ENCODE measurements at places on chromosomes 6 and 20.

- DNase-seq = no peak
Measured at GRCh38 chr6:136335736-136336363, 46.2 kb upstream of the BCLAF1 start.

GRCh38 chr20:20399531-20400500, 31.9 kb downstream of the INSM1 start:
- DNase-seq = no peak

- DNase-seq = no peak
Measured at GRCh38 chr20:11372876-11373790, 544.6 kb upstream of the BTBD3 start.

- no peak for DNase-seq
Measured at GRCh38 chr6:15755526-15755925, 92.7 kb upstream of the DTNBP1 start.

DNA sequence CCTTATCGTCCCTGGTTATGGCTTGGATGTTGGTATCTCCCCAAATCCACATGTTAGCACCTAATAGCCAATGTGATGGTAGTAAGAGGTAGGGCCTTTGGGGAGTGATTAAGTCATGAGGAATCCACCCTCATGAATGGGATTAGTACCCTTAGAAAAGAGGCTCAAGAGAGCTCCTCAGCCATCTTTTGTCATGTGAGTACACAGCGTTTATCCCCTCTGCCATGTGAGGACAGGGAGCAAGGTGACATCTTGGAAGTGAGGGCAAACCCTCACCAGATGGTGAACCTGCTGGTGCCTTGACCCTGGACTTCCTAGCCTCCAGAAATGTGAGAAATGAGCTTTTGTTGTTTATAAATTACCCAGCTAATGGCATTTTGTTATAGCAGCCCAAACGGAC, 16.1 kb upstream of the SIRPB2 start:
- no peak for DNase-seq

DNA sequence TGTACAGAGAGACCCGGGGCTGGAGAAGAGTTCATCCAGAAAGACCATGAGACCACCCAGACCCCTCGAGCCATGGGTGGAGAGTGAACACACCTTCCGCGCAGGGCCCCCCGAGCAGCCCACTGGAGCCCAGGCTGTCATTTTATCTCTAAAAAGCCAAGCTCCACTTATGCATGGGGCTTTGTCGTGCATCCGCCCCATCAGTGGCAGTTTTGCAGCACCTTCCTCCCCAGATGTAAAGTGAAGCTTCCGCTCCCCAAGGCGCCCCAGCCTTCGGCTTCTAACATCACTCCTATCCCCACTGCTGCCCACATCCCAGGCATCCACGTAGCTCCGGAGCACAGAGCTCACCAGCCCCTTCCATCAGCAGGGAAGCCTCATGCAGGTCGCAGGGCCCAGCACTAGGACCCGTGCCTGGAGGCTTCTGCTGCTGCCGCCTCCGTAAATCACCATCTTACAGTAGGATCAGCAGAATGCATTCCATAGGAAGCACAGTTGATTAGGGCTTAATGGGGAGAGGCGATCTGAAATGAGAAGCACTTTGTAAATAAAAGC, 301.1 kb downstream of the TAF4 start:
- DNase-seq = no peak

DNA sequence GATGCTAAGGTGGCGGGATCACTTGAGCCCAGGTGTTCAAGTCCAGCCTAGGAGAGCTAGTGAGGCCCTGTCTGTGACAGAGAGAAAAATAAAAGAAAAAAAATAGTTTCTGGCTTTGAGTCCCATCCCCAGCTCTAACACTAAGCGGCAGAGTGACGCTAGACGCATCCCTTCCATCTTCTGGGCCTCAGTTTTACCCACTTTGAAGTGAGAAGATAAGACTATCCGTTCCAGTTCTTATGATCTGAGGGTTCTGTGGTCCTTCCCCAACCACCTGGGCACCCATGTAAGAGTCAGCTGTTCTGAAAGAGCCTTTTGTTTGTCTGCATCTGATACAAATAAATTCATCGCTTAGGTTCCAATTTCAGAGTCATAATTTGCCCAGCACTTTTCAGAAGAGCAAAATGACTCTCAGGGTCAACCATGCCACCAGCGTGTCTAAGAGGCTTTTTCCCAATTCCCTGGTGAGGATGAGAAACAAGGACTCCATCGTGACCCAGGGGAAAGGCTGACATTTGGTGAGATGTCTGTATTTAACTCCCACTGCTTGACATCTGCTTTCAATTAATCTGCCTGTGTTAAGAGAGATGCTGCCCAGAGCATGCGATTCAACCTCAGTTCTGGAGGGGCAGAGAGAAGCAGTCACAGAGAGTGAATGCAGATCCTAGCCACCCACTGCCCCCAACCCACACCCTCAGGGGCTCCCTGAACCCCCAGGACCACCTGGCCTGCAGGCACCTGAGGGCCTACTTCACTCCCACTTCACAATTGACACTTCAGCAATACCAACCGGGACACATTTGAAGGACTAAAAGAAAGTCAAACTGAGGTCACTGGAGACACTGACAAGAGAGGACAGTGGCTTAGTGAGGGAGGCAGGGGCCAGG, 131.6 kb upstream of the TOP1 start:
- DNase-seq = no peak

DNA sequence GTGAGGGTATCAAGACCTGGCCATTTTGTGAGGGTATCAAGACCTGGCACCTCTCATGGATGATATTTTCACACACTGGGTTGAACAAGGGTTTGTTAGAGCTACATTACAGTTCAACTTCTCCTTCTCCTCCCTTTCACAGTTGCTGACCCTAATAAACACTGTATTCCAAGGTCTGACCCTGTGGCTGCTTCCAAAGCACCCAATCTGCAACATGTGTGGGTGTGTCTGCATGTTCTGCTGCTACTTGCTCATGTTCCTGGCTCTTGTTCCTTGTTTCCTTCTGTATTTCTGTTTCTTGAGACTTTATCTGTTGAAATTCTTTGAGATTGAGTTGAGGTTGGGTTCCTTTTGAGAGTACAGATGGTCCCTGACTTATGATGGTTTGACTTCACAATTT, 162.1 kb upstream of the GMDS start:
- DNase-seq = no peak

GRCh38 chr6:162688751-162689345, 38.7 kb downstream of the PRKN start:
- no peak for DNase-seq

GRCh38 chr20:63658749-63659187, 656 bp downstream of the RTEL1 start:
- DNase-seq = no peak

DNA sequence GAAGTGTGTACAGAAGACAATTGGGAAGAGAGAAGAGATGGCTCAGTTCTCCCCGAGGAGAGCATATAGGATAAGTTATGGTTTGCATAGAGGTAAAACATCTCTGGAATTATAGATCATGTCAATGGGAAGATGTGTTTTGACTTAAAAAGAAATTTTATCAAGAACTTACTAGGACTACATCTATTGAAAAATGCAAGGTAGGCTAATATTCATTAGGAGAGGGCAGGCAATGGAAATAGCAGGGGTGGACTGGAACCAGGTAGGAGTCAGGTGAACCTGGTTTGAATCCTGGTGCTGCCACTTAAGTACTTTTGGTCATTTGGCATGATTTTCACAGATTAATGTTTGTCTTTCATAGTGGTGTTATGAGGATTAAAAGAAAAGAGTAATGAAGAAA, 96.2 kb downstream of the FARS2 start:
- no peak for DNase-seq

DNA sequence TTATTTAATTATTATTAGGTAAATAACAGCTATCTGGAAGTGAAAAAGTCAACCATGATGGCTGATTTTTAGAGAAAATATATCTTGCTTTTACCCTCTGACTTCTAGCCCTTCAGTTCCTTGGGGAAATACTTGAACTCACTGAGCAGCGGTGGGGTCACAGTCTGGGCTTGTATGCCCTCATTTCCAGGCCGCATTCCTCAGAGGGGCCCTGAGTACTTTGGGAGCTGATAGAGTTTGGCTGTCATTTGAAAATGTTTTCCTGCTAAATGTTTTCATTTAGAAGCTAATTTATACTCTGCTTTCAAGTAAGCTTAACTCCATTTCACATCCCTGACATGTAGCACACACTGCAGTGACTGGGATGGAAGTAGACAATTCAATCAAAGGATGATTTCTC, 1028.5 kb downstream of the KIF16B start:
- DNase-seq = no peak

GRCh38 chr6:120981835-120982234, 352.4 kb downstream of the TBC1D32 start:
- no peak for DNase-seq

DNA sequence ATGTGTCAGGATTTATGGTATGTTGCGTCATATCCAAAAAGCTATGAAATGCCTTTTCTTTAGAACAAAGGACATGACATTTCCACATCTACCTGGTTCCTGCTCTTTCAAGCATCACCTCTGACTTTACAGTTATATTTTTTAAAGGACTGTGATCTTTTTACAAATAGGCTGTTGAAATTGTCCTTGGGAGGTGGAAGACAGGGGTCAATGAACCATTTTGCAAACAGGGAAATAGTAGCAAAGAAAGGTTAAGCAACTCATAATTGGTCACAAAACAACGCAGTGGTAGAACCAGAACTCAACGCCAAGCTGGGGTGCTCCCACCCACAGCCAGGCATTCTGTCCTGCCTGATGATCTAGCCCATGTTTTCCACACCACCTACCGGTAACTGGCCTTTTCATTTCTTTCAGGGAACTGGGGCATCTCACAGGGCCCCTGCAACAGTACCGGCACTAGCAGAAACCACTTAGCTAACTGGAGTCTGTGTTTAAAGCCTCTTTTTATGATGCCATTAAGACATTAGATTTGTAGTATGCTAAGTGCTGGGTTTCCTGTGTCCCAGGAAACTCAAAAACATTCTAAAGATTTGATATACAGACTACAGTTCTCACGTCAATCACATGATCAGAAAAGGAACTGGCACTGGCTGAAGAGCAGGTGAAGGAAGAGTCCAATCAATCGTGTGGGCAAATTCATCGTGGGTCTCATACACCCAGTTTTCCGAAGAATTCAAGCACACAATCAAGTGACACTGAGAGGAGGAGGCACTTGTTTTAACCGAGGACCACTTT, 13.9 kb downstream of the ZNF217 start:
- no peak for DNase-seq

GRCh38 chr6:81984599-81984998, 232.1 kb upstream of the TENT5A start:
- no peak for DNase-seq
